Natural killer cell treated with Interleukin-12 subunit alpha and Interleukin-12 subunit beta and Interleukin-15 and Interleukin-18, amount 100 ng/mL, for 72 hours (primary cell): ENCODE measurements at places on chromosomes 2 and 18.

GRCh38 chr2:60347781-60348180 is 205.7 kb downstream of the BCL11A start:
- no peak for DNase-seq

- DNase-seq: no peak
Observed at GRCh38 chr18:7725897-7726296, 158.8 kb downstream of the PTPRM start.

DNA sequence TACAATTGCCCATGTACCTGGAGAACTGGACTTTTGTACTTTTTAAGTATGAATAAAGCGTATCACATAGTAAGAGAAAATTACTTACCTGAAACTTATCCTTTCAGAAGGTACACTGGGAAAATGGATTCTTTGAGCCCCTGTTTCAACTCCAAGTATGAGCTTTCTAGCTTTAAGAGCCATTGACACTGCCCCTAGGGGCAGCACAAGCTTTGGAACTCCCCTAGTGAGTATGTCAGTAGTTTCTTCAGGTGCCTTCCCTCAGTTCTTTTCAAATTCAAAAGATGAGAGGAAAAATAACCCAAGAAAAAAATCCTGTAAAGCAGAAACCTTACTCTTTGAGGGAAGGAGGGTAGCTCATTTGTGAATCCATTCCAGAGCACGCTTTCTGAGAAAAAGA is 124.1 kb downstream of the MEMO1 start:
- DNase-seq: no peak

DNA sequence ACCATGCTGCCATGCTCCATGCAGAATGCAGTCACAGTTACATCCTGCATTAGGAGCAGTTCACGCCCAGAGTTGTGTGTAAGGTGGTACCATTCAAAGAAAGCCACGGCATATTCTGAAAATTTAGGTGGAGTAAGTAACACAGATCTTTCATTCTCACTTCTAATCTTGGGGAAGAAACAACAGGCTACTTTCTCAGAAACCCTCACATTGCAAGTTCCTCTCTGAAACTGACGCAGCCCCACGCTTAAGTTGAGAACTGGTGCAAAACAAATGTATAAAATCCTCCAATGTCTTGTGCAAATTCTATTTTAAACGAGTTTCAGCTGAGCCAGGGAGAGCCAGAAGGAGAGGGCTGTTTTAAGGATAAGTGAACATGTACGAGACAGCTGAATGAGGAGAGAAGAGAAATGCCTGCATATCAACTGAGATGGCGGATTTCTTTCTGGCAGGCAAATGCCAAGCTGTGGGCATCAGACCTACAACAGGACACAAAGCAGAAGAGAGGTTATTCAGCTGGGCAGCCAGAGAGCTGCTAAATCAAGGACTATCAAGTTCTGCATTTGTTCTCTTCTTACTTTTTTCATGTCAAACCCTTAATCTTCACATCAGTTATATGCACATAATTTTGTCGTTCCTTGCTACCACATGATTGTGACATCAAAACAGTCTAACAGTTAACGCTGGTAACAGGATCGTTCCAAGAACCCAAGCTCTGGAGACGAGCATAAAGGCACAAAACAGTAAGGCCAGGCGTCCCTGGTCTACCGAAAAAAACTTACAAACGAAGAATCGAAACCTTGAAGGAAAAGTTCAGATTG is 6.4 kb downstream of the ARL4C start:
- DNase-seq: no peak

DNA sequence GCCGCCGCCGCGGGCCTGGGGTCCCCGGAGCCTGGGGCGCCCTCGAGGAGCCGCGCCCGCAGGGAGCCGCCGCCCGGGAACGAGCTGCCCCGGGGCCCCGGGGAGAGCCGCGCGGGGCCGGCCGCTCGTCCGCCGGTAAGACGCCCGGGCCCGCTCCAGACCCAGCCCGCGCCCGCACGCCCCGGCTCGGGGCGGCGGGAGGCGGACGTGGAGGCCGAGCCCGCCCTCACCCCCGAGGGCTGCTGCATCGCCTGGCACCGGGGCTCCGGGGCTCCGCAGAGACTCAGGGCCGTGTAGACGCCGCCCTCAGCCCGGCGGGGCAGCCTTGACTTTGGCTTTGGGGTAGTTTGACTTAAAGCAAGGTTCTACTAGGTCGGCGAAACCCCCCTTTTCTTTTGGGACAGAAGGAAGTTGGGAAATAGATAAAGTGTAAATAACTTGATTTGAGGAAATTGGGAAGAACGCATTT is 335 bp downstream of the ERFE start:
- no peak for DNase-seq

DNA sequence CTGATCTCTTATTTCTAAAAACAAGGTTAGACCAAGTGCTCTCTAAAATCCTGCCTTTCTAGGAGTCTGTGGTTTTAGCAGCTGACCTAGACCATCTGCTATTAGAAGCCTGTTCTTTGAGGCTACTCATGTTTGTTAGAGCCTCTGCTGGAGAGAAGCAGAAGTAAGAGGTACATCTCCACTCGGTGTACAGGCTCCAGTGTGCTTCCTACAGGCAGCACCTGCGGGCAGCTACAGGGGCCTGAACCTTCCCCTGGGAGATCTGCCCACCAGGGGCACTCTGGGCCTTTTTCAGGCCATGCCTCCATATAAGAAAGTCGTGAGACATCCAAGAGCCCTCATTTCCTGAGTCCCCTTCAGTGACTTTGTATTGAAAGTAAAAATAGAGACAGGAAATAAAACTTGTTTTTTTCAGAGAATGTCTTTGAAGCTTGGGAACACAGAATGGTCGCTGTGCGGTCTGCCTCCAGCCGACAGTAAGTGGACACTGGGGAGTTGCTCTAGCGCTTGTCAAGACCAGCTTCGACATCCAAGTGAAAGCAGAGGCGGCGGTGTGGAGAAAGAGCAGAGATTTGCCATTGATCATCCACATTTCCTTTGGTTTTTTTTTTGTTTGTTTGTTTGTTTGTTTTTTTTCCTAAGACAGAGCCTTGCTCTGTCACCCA is 31.7 kb downstream of the ONECUT2 start:
- no peak for DNase-seq

DNA sequence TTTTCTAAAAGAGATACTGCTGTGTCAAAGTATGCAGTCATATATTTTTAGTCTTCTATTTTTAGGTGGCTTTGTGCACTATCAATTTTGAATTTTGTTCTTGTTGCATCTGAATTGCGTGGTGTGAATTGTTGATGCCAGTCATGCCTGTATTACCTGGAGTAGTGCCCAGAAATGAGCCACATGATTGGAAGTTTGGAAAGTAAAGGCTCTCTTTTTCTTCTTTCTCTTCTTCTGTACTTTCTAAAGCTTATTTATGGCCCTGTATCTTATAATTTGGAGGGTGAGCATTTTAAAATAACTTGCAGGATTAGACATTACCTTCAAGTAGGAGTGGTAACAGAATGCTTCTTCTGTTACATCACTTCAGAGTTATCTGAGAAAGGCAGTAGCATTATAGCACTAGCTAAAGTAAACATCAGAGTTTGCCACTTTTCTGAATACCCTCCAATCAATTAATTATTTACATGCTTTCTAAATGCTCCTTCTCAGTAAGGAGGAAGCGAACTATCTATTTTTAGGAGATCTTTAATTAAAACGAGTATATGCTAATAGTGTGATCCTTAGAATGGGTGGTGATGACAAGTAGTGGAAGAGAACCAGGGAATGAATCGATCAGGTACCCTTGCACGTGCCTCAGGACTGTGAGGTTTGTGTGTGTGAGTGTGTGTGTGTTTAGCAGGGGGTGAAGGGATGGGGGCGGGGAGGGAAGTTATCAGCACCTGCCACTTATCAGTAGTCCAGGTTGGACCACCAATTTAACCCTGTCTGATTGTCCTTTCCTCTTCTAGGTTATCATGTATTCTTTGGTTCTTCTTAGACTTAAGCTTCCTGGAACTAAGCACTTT is 112.5 kb downstream of the MAP3K20 start:
- no peak for DNase-seq

DNA sequence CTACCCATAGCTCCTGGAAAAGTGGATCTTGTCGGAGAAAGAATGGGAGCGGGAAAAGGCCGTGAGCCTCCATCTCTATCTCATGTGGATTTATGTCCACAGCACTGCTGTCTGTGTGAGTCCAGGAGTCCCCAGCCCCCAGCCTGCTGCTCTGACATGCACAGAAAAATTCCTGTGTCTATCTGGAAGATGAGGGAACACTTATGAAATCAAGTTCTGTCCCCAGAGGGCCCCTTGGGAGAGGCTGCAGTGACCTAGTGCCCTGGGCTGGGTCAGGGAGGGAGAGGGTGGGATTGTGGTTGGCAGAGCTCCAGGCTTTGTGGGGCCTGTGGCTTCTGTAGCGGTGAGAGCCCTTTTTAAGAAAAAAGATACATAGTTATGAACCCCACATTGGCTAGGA is 37.6 kb downstream of the HJURP start:
- DNase-seq: no peak

DNA sequence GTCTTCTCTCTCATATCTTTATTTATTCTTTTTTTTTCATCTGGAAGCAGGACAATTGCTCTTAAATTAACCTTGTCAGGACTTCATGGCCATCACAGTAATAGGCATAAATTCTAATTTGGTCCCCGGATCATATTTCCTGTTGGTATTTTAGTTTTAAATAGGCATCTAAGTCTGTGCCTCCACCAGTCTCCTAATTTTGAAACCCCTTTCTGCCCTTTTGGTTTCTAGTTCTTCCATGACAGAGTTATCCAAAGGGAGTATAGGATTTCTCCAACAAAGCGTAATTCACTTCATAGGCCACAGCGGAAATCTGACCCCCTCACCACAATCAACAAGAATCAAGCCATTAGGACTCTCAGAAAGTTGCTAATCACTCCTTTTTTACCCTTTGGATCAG is 3.8 kb downstream of the EPHA4 start:
- DNase-seq: no peak

DNA sequence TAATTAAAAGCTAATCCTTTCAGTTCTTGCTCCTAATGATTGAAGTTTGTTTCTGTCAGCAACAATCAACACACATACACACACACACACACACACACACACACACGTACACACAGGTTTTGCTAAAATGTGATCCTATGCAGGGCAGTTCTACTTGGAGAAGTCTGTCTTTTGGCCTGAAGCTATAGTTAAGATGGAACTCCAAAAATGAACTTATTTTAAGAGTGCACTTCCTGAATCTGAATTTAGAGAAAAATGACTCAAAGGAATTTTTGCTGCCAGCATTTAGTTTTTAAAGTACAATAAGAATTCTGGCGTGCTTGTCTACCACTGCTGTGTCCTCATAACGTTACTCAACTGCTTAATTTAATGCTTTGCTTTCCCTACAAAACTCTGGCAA is 6.6 kb downstream of the GALNT5 start:
- no peak for DNase-seq

- no peak for DNase-seq
Observed at GRCh38 chr2:176774766-176775451, 437.7 kb upstream of the HNRNPA3 start.

DNA sequence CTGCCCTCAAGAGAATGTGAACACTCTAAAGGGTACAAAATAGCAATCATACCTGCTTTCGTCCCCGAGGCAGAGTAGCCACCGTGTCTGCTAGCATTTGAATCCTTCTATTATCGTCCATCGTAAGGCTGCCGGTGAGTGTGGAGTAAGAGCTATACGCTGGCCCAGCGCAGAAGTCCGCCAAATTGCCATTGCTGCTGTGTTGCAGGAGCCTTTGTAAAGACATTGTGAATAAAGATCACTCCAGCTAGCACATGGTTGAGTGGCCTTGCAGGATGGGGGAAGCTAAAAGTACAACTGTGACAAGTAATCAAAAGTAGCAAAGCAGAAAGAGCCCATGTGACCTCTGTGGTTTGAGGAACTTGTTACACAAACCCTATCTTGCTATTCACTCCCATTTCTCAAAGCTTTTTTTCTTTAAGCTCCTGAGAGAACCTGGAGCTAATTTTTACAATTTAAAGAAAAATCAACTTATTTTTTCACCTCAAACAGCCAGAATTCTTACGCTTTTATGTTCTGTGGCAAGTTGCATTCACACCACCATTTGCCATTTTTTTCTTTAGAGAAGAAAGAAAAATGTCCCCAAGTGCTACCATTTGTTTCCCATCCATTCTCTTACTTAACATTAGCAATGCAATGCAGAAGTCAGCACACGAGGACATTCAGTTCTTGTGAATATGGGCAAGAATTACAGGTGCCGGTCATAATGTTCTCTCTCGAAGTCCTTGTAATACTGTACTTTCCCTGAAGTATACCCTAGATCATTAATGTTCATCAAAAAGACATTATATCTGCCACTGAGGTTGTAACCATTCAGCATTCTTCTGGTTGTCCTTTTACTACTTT is at the start of gene CYTIP:
CYTIP (minus strand) TSS at position 295 of the 846 bp plus-strand sequence; CDS start at position 226, 69 bp downstream.
- DNase-seq: peak; percentile 87

GRCh38 chr18:10114717-10115463 is 201.1 kb downstream of the VAPA start:
- DNase-seq: no peak

DNA sequence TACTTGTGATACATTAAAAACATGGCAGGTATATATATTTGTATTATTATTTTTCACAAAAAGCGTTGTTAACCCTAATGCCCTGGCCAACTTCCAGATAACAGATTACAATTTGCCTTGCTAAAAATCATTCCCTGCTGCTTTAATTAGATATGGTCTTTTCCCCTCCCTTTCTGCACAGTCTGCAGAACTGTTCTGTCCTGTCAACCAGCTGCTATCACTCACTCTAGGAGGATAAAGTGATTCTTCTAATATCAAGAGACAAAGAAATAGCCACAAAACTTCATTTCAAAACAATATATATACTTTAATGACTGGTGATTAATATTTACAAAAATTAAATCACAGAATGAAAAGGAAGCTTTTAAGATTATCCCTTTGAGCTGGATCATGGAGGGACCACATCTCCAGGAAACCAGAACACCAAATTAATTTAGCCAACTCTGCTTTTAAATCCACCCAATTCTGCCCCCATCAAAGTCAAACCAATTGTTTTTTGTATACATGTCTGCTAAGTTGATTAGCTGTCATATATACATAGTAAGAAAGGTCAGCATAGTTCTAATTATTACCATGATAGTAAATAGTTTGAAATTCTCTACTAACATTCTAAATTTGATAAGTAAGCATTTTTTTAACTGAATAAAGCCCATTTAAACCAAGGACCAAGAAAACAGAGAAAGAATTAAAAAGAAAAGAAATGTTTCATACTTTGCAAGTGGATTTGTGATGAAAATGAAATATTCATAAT is 55.7 kb downstream of the RND3 start:
- DNase-seq: no peak

GRCh38 chr2:73939419-73939818 is 12.7 kb downstream of the DGUOK start:
- DNase-seq: no peak

DNA sequence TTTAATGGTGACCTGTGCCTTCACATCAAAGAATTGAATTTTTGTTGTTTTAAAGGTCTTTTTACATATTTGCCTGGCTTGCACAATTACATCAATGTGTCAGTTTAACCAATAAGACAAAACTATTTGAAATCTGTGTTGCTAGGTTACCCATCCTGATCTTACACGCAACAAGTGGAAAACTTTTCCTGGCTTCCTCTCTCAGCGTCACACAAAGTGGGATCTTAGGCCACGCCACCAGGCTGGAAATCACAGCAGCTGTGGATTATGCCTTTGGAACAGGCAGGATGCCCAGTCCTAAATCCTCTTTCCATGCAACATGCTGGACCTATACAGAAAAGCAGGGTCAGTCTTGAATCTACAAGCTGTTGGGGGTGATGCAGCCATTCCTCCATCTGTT is 298.2 kb upstream of the HNRNPA3 start:
- DNase-seq: no peak

GRCh38 chr2:152492911-152493310 is 157.9 kb downstream of the FMNL2 start:
- no peak for DNase-seq
